Heart right ventricle (tissue), 16 donors: ENCODE measurements at places on chromosomes 2 and 18. TPM values are rescaled to one million over a fixed set of nuclear protein-coding genes. Genes with fewer than 3 reads are reported as not detected.

GRCh38 chr2:64587561-64587960, 63.4 kb downstream of the AFTPH start:
- no peaks in the 10 kb centered on the region for H3K27me3 ChIP-seq
- no peak for DNase-seq
- no peak overlapping the region for H3K4me3 ChIP-seq
- H3K27ac ChIP-seq: no peak overlapping the region
- peaks cover 81% of the 10 kb centered on the region for H3K36me3 ChIP-seq

The RGPD3 gene
- total RNA-seq: 0.19 TPM

The PLCD4 gene
- total RNA-seq: 2.3 TPM

- H3K27ac ChIP-seq: peak overlapping the region; percentile 36
- H3K4me1 ChIP-seq: peaks cover 15% of the 10 kb centered on the region
- no peak overlapping the region for H3K4me3 ChIP-seq
- H3K27me3 ChIP-seq: no peaks in the 10 kb centered on the region
- no peaks in the 10 kb centered on the region for H3K36me3 ChIP-seq
These were observed 157.9 kb downstream of the ANKRD44 start for GRCh38 chr2:197152451-197153228.
